ENCODE measurements at places on chromosomes 13 and 19.

DNA sequence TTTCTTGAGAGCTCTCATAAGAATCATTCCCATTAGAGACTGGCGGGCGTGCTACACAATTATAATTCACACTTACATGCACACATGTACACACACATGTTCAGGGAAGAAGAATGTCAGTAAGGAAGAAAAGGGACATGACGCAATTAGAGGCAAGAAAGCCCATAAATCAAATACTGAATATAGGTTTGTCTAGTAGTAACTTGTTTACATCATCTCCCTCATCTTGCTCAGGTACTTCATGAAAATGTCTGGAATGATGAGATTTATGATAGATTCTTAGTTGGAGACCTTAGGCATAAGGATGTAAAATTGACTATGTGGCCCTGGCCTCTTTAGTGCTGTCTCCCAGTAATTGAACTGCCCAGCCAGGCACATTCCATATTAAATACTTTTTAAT, 628.0 kb upstream of the PCDH20 start:
- no peak for DNase-seq

GRCh38 chr13:26923824-26924605, 163.4 kb upstream of the GPR12 start:
- DNase-seq, result no peak

DNA sequence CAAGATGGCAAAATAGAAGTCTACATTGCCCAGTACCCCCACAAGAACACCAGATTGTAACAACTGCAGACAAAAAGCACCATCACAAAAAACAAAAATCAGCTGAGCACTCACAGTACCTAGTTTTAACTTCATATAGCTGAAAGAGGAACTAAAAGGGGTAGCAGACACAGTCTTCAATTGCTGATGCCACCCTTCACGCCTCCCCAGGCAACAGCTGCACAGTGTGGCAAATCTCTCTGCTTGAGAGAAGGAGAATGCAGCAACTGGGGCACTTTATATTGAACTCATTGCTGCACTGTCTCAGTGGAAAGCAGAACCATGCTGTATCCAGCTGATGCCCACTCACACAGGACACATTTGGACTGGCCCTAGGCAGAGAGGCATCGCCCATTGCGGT, 2714.5 kb upstream of the PCDH20 start:
- no peak for DNase-seq

GRCh38 chr19:55368701-55369563, 1.3 kb downstream of the IL11 start:
- DNase-seq, result no peak

DNA sequence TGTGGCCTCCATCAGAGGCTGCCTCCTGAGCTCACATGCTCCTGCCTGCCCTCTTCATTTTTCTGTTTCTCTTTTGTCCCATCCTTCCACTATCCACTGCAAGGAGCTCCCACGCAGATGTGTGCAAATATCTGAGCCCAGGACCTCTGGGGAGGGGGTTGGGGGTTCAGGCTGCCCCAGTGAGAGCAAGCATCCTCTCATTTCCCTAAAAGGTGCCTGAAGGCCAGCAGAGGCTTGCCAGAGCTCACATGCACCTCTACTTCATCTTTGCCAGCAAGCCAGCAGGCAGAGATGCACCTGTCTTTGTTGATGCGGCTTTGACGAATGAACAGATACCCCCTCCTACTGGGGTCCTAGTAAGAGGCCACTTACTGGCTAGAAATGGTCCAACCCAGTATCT, 128.8 kb downstream of the FGF9 start:
- no peak for DNase-seq

DNA sequence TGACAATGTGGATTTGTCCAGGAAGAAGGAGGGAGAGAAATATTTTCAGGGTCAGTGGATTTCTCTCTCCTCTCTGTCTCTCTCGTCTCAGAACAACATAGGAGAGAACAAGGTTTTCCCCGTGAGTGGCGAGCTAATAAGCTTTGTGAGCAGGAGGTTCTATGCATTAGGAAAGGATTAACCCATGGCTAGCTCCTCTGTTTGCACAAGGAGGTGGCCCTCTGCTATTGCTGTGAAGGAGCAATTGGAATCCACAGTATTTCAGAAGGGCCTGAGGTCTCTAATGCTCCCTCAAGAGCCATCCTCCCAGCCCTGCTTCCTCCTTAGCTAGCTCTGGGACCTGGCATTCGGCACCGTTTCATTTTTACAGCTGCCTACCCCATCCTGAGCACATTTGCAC, 288.9 kb upstream of the MAB21L1 start:
- DNase-seq, result no peak

Measured in NCI-H1417 (cell line).